ENCODE measurements at places on chromosomes 7 and 10.

DNA sequence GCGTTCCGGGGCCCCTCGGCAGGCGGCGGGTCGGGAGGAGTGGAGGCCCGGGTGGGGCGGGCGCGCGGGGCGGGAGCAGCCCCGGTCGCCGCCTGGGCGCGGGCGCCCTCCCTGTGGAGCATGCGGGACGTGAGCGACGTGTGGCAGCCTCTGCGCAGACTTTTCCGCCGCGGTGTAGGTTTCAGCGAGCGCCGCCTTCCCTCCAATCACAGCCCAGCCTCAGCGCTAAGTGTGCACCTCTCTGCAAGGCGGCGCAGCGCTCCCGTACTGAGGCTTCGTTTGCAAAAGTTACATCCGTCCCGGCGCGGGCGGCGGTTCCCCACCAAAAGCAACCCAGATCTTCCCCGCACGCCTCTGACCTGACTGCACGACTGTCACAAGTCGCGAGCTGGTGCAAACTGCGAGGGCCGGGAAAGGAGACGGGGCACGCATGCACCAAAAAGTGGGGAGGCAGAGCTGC lies 1.2 kb upstream of the PFKFB3 start:
- peak; percentile 76 for DNase-seq

GRCh38 chr7:43572516-43573049 lies 10.3 kb upstream of the STK17A start:
- DNase-seq: no peak

DNA sequence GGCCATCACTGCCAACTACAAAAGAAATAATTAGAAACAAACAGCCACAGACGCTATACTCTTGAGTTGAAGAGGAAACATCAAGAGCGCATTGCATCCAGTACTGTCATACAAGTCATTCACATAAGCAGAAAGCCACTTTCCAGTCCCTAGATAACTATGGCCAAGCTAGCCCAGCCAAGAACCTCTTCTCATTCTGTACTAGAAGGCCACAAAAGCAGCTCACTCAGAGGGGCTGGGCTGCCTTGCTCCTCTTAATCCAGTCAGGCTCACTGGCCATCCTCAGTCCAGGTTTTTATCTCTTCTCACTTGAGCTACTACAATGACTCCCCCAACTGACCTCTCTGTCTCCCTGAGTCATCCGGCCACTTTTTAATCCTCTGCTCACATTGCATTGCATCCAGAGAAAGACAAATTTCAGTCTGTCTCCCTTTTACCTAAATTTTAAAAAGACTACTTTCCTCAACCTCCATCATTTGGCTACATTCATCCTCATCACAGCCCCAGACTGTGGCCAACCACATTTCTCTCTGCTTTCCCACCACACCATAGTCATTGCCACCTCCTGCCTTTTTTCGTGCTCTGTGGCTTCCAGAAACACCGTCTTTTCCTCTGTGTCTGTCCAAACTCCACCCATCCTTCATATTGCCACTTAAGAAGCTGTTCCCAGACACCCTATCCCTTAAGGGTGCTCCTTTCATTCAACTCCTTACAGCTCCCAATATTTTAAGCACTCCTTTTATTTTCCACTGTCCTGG lies 25.0 kb downstream of the PPP1R3C start:
- DNase-seq: no peak

- no peak for DNase-seq
Measured at GRCh38 chr10:101005869-101006567, 6.4 kb downstream of the LZTS2 start.

DNA sequence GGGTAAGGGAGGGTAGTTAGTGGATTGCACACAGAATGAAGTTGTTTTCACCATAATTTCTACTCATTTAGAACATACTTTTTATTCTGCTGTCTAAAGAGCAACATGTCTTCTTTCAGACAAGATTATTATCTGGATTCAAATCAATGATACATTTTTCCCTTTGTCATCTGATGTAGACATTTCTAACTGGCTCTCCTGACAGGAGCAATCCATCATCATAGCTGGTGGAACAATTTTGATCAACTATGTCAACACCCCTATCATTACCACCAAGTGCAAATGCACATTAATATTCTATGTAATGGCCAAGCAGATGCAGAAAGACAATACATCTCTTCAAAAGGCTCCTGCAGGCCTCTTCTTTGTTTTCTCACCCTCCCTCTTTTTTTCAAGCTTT lies 672.9 kb upstream of the LRRTM3 start:
- no peak for DNase-seq

DNA sequence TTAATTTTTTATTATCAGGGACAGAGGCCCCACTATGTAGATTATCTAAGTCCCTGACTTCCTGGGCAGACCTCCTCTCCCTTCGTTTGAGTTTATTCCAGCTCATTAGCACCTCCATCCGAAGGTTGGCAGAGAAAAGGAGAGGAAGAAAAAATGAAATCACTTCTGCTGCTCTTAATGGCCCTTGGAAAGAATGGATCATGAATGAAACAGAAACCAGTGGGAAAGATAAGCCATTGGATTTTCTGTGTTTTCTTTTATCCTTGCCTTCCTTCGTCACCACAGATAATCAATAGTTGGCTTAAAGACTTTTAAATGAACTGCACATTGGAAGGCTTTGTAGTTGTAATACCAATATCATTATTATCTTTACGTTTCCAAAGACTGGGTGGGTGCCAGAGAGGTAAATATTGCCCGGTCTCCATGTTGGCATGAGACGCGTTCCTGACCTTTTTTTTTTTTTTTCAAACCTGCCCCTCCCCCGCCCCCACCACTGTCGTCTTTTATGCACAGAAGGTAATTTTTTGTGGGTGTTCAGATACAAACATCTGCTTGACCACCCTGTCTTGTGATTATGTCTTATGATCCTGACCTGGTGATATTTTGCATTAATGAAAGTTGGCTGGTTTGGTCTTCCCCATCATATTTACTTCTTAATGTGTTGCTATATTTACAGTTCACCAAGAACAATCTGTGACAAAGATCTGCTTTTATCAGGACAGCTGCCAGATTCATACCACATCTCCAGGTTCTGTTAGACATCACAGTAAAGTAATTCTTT lies 116.8 kb downstream of the ARID5B start:
- no peak for DNase-seq

DNA sequence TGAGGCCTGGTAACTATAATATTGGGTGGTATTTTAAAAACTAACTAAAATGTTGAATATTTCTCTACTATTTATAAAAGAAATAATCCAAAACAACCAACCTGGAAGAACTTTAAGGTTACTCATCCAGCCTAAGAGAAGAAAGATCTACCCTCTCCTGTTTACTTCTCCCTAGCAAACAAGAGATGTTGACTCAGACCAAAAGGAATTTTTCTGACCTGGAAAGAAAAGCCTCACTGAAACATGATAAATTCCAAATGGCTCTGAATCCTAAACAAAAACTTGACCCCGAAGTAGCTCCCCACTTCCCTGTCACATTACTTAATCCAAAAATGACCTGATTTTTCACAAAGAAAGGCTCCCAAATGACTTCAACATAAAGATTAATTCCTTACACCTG lies 101.2 kb downstream of the PARD3 start:
- no peak for DNase-seq

DNA sequence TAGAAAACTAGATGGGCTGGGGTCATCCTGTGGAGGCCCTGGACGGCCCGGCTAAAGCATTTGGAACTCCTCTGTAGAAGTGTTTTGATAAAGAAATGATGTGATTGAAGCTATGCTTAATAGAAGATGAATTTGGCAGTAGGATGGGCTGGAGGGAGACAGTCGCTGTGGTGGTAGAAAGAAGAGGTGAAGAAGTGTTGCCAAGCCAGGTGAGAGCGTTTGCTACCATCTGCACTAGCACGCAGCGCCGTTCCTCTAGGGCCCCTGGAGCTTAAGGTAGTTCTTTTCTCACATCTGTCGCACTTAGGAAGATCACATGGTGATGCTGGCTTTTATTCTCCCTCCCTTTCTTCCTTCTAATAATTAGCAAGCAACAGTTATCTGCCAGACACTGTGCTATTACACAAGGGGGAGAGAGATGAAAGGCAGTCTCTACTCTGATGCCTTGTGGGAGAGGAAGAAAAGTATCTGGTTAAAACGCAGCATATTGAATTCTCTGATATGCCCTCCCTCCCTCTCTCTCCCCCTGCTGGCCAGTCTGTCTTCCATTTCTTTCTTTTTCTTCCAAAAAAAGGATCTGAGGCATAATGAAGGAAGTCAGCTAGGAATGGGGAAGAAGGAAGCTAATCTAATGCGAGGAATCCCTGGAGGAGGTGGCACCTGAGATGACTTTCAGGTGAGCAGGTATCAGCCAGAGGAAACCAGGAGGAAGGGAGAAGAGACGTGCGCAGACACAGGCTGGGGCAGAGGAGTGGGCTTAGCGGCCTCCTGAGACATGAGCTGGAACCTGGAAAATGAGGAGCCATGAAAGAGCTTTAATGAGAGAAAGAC lies 162.3 kb upstream of the KLF14 start:
- no peak for DNase-seq

- no peak for DNase-seq
Measured at GRCh38 chr7:67593794-67594193, 597.2 kb downstream of the TYW1 start.

DNA sequence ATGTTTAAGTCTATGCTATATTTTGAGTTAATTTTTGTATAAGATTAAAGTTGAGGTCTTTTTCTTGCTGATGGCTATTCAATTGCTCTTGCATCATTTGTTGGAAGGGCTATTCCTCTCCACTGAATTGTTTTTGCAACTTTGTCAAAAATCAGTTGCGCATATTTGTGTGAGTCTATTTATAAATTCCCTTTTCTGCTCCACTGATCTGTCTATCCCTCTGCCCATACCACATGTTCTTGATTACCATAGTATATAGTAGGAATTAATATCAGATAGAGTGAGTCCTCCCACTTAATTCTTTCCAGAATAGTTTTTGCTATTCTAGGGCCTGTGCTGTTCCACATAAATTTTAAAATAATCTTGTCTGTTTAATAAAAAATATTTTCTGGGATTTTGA lies 152.4 kb upstream of the ADCY1 start:
- no peak for DNase-seq

DNA sequence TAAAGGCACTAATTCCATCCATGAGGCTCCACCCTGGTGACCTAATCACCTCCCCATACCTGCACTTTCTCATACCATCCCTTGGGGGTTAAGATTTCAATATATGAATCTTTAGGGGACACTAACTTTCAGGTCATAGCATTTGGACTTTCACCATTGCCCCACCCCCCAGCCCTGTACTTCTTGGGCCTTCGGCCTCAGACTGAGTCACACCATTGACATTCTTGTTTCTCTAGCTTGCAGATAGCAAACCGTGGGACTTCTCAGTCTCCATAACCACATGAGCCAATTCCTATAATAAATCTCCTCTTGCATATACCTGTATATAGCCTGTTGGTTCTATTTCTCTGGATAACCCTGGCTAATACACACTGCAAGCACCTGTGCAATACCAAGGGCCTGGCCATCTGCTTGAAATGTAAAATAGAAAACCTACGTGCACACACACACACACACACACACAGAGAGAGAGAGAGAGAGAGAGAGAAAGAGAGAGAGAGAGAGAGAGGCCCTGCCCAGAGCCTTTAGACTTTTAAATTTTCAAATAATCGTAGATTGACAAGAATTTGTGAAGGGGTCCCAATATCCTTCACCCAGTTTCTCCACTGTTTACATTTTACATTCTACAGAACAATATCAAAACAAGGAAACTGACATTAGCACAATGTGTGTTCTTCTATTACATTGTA lies 25.3 kb downstream of the ANXA8 start:
- no peak for DNase-seq

DNA sequence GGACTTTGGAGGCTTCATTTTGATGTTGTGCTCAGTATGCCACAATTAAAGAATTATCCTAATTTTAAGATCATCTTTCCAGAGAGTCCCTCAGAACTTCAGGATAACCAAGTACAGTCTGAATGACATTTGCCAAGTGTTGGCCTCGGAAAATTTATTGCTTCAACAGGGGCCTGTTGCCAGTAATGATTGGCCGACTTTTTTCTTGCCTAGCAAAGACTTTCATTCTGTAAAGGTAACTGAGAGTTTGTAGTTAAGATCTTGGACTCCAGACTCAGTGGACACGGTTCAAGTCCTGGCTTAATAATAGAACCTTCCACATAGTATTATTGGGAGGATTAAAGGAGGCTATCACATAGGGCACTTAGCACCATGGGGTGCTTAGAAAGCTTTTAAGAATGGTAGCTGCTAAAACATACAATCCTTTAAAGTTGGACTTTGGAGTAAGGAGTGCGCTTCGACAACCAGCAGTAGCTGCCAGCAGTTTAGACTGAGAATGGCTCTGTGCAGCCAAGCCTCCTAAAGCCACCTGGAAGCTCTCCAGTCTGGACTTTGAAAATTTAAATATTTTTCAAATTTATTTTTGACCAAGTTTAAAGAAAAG lies 90.0 kb downstream of the PLCE1 start:
- no peak for DNase-seq

- no peak for DNase-seq
Measured at GRCh38 chr7:156147756-156148504, 335.7 kb upstream of the SHH start.

DNA sequence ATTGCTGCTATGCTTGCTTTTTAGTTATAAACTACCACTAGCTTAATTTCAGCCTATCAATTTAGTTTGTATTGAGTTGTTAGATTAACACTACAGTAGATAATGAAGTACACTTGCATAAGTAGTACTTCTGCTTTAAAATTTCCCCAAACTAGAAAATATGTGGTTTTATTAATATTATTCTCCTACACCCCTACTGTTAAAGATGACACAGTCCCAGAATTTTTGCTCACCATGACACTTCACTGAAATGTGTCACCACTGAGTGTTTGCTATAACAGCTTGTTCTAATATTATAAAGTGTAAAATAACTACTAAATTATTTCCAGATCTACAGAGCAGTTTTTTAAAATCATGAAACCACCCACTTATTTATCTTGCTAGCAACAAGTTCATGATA lies 31.6 kb downstream of the RHEB start:
- no peak for DNase-seq

GRCh38 chr10:26044141-26044749 lies 110.2 kb downstream of the MYO3A start:
- no peak for DNase-seq

DNA sequence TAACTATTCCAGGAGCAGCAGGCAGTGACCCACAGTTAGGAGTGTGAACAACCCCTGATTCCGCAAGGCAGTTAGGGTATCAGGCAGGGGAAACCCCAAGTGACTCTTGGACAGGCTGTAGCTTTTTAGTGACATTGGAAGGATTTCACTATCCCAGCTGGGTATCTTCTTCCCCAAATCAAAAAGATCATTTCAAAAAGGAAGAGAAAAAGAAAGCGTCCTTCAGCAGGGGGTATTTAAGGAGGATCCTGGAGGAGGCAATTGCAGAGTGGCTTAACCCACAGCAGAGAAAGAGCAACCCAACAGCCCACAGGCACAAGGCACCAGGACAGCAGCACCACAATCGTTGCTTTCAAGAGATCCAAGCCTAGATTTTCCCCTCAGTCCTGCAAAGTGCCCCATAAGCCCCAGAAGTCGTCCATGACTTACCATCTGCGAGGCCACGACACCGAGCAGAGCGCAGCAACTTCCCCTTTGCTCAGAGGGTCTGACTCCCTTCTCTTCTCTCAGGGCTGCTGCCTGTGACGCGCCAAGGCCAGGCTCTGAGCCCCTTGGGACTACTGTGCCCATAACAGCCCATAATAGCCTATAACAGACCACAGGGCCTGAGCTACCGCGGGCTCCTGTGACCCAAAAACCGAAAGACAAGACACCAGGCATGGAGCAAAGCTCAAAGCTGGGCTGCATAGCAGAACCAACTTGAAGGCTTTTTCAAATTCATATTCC lies 19.8 kb downstream of the PIK3AP1 start:
- no peak for DNase-seq

All from effector CD4-positive, alpha-beta T cell (primary cell).